ENCODE measurements at places on chromosomes 2 and 18. TPM values are rescaled to one million over a fixed set of nuclear protein-coding genes. Genes with fewer than 3 reads are reported as not detected.

GRCh38 chr18:27599202-27599829 is 414.2 kb upstream of the CHST9 start:
- DNase-seq, result no peak

- DNase-seq, result no peak
Measured at GRCh38 chr18:79986726-79987125, 1.6 kb downstream of the TXNL4A start.

TSPYL6 gene
- 0.07 TPM for total RNA-seq

SLC9A4 gene
- total RNA-seq, result not detected

DNA sequence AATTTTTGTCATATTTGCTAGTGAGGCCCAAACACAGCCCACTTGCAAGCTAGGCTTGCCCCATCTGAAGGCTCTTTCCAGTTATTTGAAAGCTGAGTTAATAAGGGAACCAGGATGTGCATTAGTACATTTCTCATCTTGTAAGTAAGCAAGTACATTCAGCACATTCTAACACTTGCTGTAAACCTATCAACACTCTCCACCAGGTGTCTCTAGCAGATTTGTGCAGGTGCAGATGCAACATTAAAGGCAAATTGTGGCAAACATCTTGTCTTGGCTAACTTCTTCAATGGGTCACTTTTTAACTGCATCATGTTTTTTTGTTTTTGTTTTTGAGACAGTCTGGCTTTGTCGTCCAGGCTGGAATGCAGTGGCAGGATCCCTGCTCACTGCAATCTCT is 25.3 kb upstream of the MFSD6 start:
- DNase-seq, result peak; percentile 26

CCDC141 gene
- 379 TPM for total RNA-seq

DNA sequence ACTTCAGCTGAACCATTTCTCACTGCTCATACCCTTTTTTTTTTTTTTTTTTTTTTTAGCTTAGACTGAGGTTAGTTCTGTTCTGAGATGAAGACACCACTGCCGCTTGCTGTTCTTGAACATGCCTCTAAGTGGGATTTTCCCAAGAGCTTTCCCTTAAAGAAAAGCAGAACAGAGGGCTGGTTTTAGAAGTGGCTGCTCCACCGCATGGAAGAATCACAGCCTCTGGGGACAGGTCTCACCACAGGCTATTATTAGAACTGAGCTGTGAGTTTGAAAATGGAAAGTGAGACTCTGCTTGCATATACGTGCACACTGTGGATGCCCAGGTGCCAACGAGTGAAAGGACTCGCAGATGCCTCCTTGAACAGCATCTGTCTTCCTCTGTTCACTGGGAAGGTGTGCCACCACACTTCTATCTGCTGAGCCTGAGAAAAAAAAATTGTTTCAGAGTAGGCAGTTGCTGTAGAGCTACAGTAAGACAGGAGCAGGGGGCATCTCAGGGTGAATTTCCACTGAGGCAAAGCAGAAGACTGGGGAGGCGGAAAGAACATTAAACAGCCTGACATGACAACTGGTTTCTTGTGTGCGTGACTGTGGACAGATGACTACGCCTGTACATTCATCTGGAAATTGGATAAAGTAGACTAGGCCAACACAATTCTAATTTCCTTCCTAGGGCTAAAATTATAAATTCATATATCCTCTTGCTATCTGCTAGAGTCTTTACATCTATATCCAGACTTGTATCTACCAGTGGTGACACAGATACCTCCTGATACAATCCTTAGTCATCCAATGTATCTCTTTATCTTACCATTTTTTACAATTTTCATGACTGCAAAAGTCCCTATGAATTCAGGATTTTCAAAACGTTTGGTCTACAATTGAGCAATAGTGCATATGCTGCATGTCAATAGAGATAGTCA is 1045.7 kb upstream of the CELF4 start:
- DNase-seq, result peak; percentile 6

All from heart right ventricle (tissue), 16 donors.